Ascending aorta (tissue), 2 donors: ENCODE measurements at places on chromosomes 2 and 18.
A peak's percentile ranks its signal among the peaks of the same experiment; 100 is the strongest.

DNA sequence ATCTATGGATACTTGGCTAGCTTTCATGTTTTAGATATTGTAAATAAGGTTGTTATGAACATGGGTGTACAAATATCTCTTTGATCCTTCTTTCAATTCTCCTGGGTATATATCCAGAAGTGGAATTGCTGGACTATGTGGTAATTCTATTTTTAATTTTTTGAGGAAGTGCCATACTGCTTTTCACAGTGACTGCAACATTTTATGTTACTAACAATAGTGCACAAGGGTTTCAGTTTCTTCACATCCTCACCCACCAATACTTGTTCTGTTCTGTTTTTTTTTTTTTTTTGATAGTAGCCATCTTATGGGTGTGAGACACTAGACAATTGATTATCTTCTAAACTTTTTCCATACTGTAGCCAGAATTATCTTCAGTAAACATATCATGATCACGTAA, 17.3 kb upstream of the NEUROD1 start:
- DNase-seq, result no peak
- H3K4me1 ChIP-seq, result no peaks in the 10 kb centered on the region
- no peaks in the 10 kb centered on the region for H3K36me3 ChIP-seq
- H3K27ac ChIP-seq, result no peak overlapping the region
- no peaks in the 10 kb centered on the region for H3K27me3 ChIP-seq

DNA sequence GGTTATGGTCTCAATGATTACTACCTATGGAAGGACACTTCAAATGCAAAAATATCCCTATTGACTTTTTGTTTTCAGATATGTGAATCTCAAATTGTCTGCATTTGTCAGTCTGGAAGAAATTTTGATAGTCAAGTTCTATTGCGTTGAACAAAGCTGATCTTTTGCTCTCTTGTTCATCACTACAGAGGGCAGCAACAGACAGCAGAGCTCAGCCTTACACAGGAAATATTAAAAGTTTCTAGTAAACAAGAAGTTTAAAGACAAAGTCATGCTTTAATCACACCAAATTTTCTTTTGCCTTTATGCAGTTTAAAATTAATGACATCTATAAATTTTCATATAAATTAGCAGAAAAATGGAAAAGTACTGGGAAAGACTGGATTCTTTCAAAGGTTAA, 617.5 kb downstream of the NR4A2 start:
- no peak overlapping the region for H3K27ac ChIP-seq
- DNase-seq, result no peak
- H3K27me3 ChIP-seq, result no peaks in the 10 kb centered on the region
- H3K4me1 ChIP-seq, result no peaks in the 10 kb centered on the region

- no peaks in the 10 kb centered on the region for H3K36me3 ChIP-seq
- H3K27me3 ChIP-seq, result no peaks in the 10 kb centered on the region
- DNase-seq, result peak; percentile 76
Measured at GRCh38 chr2:68837164-68837860, 33.9 kb downstream of the BMP10 start.

DNA sequence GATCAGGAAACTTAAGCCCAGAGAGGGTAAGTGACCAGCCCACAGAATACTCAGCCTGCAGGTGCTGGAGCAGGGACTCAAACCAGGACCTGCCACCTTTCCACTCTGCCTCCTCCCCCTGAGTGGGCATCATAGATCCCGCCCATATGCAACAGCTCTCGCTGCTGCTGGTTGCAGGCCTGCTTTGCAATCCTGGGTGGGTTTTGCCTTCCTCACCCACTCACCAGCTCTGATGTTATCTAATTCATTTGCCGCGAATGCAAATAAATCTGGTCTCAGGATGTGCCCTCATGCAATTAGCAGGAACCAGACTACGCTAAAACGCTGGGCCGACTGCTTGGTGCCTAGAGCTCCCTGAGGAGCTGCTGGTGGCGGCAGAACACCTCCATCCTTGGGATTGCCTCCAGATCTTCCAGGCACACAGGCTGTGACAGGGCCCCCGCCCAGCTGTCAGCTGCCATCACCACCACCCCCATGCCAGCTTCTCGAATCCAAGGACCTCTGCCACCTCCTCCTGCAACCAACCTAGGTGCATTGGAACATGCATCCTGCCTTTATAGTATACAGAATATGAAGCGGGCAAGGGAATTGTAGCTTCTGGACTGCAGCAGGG, 28.8 kb downstream of the CNGA3 start:
- no peaks in the 10 kb centered on the region for H3K27me3 ChIP-seq
- no peak for DNase-seq
- H3K4me1 ChIP-seq, result peaks cover 10% of the 10 kb centered on the region
- H3K36me3 ChIP-seq, result no peaks in the 10 kb centered on the region

DNA sequence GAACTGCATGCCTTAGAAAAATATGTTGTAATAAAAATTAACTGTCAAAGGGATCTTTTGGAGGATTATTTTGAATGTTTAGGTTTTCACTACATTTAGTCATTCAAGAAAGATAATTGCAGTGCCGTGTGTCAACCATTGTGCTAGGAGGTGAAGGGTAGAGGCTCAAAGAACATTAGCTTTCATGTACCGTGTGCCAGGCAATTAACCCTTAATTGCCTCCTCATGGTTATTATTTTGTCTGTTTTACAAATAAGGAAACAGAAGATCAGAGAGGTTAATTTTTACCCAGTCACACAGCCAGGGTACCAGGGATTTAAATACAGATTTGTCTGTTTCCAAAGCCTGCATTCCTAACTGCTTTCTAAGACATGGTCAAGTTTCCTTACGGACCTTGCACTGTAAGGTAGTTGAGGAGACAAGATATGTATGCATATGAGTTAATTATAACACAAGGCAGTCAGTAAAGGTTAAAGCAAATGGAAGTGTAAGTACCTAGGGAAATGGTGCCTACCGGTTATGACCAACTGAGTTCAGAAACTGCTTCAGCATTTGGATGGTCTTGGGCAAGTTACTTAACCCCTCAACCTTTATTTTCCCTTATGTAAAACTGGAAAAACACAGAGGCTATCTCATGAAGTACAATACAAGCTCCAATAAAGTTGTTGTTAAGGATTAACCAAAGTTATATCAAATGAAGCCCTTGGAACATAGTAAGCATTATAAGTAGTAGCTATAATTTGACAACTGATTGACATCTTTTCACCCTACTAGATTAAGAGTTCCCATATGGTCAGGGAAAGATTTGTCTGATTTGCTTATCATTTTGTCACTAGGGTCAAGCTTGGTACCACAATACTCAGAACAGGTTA, 434.9 kb downstream of the MBD2 start:
- no peak for DNase-seq
- H3K4me1 ChIP-seq, result no peaks in the 10 kb centered on the region
- no peaks in the 10 kb centered on the region for H3K27me3 ChIP-seq
- H3K27ac ChIP-seq, result no peak overlapping the region
- H3K4me3 ChIP-seq, result no peak overlapping the region

- no peak for DNase-seq
- H3K4me3 ChIP-seq, result no peak overlapping the region
Measured at GRCh38 chr2:105278654-105279053, 37.1 kb downstream of the GPR45 start.

DNA sequence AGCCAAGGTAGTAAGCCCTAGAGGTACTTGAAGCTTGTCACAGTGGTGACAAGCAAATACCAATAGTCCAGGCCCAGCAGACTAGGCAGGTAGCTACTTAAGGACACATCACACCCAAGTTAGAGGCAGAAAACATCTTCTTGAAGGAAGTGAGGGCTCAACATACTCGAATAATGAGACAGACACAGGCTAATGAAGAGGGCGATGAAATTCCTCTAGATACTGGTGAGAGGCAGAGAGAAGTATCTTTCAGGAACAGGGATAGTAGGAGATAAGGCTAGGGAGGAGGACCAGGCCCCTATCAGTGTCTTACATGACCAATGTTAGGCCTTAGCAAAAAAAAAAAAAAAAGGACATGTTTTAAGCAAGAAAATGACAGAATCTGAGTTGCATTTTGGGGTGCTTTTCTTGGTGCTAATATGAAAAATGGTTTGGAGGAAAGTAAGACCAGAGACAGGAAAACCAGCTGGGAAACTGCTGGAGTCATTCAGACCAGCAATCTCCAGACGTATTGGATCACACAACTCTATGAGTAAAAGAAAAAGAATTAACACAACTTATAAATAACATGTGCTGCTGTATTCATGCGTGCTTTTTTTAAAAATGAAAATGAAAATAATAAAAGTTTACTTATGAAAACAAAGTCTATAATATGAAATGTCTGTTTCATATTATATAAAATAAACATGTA, 37.7 kb downstream of the COBLL1 start:
- DNase-seq, result no peak
- H3K4me3 ChIP-seq, result peak overlapping the region; percentile 13
- no peaks in the 10 kb centered on the region for H3K27me3 ChIP-seq
- no peaks in the 10 kb centered on the region for H3K36me3 ChIP-seq
- peaks cover 22% of the 10 kb centered on the region for H3K4me1 ChIP-seq

GRCh38 chr2:238569507-238570195, 142.9 kb downstream of the ASB1 start:
- H3K36me3 ChIP-seq, result no peaks in the 10 kb centered on the region
- no peak overlapping the region for H3K27ac ChIP-seq
- peak; percentile 71 for DNase-seq
- no peaks in the 10 kb centered on the region for H3K27me3 ChIP-seq
- no peaks in the 10 kb centered on the region for H3K4me1 ChIP-seq
- H3K4me3 ChIP-seq, result no peak overlapping the region

DNA sequence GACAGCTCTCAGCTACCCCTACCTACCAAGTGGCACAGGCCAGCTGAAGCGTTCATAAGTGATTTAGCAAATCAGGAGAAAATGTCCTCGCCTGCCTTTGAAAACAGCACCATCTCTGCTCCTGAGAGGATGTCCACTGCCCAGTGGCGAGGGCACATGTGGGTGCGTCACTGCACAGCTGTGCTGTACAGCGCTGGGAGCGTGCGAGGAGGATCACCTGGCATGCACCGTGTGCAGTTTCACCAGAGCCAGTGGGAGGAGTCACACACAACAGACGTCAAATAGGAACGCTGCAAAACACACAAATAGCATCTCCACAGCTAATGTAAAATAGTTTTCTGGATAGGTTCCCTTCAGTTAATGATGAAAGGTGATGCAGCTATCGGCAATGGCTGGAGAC, 154.1 kb downstream of the HDAC4 start:
- H3K27ac ChIP-seq, result no peak overlapping the region
- DNase-seq, result peak; percentile 33
- no peaks in the 10 kb centered on the region for H3K36me3 ChIP-seq
- peaks cover 5% of the 10 kb centered on the region for H3K4me1 ChIP-seq
- H3K27me3 ChIP-seq, result no peaks in the 10 kb centered on the region
- H3K4me3 ChIP-seq, result no peak overlapping the region

- no peak overlapping the region for H3K4me3 ChIP-seq
- H3K36me3 ChIP-seq, result no peaks in the 10 kb centered on the region
- H3K27ac ChIP-seq, result no peak overlapping the region
- H3K27me3 ChIP-seq, result no peaks in the 10 kb centered on the region
Measured at GRCh38 chr18:56511996-56512395, 126.4 kb downstream of the TXNL1 start.

DNA sequence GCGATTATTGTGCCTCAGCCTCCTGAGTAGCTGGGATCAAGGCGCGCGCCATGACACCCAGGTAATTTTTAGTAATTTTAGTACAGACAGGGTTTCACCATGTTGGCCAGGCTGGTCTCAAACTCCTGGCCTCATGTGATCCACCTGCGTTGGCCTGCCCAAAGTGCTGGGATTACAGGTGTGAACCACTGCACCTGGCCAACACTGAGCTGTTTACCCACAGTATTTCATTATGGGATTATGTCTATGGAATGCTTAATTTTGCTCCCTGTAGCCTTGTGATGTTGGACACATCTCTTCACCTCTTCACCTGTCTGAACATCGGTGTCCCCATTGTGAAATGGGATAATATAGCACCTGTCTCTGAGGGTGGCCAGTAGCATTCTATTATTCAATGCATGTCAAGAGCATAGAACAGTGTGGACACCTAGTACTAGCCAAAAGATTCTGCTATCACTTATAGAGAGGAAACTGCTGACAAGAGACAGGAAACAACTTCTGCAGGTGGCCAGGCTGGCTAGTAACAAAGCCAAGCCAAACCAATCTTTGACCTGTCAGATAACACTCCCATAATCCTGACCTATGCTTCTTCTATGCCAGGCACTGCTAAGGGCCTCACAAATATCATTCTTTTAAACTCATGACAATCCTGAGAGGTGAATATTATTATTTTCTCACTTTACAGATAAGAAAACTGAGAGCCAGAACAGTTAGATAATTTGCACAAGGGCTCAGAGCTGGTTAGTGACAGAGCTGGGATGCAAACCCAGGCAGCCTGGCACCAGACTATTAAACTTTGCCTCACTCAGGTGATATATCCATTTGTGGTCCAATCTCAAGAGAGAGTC, 29.4 kb upstream of the REEP1 start:
- H3K4me3 ChIP-seq, result no peak overlapping the region
- no peak for DNase-seq
- H3K27me3 ChIP-seq, result no peaks in the 10 kb centered on the region
- H3K4me1 ChIP-seq, result no peaks in the 10 kb centered on the region

DNA sequence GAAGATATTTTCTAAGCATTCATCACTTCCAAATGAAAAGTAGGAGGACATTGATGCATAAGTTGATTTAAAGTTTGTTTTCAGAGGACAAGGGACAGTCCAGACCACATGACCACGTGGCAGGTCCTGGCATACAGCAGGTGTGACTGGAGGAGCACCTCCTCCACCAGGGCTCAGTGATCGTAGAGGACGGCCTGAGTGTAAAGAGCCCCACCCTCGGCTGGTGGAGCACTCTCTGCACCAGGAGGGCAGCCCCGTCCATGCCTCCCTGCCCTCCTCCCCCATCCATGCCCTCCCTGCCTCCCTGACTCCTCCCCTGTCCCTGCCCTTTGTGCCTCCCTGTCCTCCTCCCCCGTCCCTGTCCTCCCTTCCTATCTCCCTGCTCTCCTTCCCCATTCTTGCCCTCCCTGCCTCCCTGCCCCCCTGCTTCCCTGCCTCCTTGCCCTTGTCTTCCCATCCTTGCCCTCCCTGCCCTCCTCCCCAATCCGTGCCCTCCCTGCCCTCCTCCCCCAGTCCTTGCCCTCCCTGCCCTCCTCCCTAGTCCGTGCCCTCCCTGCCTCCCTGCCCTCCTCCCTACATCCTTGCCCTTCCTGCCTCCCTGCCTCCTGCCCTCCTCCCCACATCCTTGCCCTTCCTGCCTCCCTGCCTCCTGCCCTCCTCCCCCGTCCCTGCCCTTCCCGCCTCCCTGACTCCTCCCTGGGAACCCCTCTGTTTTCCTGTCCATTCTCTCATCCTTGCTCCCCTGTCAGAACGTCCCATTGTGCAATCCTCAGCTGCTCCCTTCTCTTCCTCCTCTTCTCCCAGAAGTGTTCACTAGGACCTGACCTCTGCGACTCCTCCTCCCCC, 47.9 kb downstream of the ANKMY1 start:
- H3K4me1 ChIP-seq, result no peaks in the 10 kb centered on the region
- no peaks in the 10 kb centered on the region for H3K36me3 ChIP-seq
- DNase-seq, result peak; percentile 12
- no peak overlapping the region for H3K4me3 ChIP-seq
- no peak overlapping the region for H3K27ac ChIP-seq
